Peyer's patch (tissue), 4 donors: ENCODE measurements at places on chromosomes 11 and 22.

- DNase-seq = no peak
Observed at GRCh38 chr22:37270928-37271650, 11.2 kb upstream of the CYTH4 start.

DNA sequence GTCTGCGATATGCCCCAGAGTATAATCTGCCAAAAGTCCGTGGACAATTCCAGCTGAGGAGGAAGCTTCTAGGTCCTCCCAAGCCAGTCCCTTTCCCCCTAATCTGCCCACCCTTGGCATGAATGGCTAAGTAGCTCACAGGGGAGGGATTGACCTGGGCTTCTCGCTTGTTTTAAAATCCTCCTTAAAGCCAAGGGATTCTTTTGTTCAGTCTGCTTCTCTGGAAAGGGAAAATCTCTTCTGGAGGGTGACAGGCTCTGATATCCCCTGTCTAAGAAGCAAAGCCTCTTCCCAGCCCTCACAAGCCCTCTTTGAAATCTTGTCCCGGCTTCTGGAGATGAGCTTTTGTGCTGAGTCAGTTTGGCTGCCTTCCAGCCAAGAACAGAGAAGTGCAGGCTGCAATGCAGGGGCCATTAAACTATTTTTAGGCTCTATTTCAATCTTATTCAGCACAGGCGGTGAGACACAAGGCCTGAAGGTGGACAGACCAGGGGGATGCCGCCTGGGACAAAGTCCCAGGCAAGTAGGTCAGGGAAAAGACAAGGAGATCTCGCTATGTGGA, 23.9 kb downstream of the NEFH start:
- no peak for DNase-seq

DNA sequence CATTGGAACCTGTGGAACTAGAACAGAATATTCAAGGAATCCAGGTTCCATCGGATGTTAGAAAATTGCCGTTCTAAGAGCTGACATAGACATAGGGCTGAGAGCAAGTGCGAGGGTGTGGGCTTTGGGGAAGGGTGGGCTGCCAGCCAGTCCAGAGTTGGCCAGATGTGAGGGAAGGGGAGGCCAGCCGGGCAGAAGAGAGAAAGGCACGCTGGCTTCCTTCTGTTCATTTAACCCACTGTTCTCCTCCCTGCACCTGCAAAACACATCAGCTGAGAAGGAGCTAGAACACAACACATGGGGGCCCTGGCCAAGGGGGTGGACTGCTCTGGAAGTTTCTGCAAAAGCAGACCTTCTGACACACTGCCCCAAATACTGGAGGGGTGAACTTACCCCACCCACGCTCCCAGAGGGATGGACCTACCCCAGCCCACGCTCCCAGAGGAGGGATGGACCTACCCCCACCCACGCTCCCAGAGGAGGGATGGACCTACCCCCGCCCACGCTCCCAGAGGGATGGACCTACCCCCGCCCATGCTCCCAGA, 98.0 kb downstream of the SHANK2 start:
- DNase-seq = no peak

DNA sequence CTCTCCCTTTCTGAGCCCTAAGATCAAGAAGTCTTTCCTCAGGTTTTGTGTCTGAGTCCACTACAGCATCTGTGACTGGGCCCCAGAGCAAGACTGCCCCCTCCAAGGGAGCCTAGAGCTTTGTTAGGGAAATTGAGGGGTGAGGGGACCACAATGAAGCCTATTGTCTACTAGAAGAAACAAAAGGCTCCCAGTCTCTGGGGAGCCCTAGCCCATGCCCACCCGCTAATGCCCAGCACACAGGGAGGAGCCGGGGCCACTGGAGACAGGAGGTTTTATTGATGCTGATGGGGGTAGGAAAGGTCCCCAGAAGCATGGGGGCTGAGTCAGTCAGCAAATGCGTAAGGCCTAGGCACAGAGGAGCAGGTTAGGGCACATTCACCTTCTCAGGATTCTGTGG, 14.0 kb downstream of the RHOG start:
- no peak for DNase-seq

DNA sequence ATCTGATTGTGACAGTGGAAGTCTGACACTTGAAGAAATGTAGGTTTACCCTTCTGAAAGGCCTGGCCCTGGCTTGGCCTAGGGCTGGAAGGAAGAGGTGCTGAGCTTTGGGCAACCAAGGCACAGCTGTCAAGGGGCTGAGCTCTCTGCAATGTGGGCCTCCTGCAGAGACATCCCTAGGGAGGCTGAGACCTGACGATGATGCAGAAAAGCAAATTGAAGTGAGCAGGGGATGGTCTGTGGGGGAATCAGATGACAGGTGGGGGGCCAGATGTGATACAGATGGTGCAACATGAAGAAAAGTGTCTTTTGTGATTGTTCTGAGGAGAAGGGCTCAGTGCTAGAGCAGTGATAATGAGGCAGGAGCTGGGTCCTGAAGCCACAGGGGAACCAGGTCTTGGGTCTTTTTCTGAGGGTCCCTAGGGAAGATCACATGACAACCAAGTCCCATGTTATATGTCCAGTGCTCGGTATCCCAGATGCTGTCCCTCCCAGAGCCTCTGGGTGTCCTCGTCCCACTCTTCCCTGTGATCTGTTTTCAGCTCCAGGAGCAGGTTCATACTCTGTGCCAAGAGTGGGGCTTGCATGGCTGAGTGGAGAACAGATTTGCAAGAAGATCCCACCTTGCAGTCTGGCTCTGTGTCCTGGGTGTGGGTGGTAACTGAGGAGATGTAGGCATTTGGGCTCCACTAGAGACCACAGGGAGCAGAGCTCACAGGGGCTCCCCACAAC, 79.9 kb upstream of the VPREB1 start:
- no peak for DNase-seq

DNA sequence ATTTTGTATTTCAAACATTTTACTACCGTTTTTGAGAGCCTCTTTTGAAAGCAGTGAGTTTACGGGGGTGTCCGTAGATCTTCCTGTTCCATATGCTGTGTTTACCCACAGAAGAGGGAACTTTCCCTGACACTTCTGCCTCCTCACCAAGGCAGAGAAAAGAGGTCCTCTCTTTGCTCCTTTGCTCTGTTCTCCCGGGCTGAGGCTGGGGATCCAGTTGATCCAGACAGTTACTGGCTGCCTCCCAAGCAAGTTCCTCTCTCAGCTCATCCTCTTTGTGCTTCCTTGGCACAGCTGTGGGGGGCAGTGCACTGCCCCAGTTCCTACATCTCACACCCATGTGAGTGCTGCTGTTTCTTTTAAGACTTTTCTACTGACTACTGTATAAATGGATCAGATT, 813.7 kb downstream of the NTM start:
- DNase-seq = no peak

DNA sequence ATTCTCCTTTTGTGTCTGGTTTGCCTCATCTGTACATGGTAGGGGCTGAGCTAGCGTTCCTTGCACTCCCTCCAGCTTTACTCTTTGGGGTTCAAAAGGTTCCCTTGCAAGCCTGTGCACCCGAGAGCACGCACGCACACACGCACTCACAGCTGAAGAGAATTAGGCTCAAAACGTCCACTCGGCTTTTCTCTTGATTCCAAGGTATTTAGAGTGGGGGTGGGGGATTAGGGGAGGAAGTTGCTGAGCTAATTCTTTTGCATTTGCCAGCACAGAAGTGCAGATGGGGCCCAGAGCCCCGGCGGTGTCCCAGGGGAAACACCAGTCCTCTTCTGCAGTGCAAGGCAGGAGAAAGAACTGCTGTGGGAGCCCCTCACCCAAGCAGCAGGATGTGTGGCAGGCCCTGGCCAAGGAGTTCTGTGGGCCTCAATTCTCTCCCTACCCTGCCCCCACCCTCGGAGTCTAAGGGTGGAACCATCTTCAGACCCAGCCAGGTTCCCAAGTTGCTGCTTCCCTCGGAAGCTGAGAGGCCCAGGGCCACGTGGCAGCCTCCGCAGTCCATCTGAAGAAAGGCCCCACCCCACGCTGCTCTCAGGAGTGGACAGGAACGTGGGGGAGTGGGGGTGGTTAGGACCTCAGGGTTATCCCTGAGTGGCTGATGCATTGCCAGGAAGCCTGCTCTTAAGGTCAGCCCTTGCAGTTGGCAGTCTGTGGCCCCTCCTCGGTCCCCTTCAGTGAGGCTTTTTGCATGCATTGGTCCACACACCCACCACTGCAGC, 3.8 kb upstream of the KCNQ1OT1 start:
- no peak for DNase-seq

- no peak for DNase-seq
Observed at GRCh38 chr11:12694183-12694531, 19.9 kb downstream of the TEAD1 start.
